Karpas-422 (cell line): ENCODE measurements at places on chromosomes 6 and 20. TPM values are rescaled to one million over a fixed set of nuclear protein-coding genes. Genes with fewer than 3 reads are reported as not detected.

- H3K4me1 ChIP-seq, result no peaks in the 10 kb centered on the region
- no peak overlapping the region for H3K27ac ChIP-seq
- no peaks in the 10 kb centered on the region for H3K36me3 ChIP-seq
- no peak for DNase-seq
- H3K4me3 ChIP-seq, result no peak overlapping the region
These were observed 7.5 kb downstream of the BEND6 start for GRCh38 chr6:56962441-56962840.

DNA sequence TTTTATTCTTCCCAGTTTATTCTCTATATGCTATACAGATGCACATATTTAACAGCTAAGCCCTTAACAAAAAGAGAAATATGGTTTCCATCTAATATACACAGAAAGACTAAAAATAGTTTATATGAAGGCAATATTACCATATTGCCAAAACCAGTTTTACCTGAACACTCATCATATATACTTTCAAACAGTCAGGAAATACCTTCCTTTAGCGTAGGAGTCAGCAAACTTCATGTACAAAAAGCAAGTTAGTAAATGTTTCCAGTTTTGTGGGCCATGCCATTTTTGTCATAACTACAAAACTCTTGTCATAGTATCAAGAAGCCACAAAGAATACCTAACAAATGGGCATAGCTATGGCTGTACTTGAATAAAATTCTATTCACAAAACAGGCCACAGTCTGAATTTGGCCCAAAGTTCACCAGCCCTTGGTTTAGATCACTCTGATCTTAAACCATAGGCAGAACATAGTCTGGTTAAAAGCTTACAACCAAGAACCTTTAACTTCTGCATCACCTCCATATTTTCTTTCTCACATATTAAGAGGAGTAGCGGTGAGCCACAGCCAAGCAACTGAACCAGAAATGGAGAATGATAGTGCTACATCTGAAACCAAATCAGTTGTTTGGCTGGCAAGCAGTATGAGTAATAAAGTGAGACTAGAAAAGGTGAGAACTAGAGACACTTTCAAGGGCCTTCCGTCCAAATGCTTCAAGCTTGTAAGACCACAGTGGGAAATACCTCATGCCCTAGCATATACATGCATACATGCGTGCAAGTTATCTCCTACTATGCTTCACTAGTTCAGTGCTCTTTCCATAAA is 116.6 kb downstream of the PTPRK start:
- no peak overlapping the region for H3K4me3 ChIP-seq
- DNase-seq, result no peak
- H3K36me3 ChIP-seq, result no peaks in the 10 kb centered on the region
- no peaks in the 10 kb centered on the region for H3K27me3 ChIP-seq
- H3K27ac ChIP-seq, result no peak overlapping the region

DNA sequence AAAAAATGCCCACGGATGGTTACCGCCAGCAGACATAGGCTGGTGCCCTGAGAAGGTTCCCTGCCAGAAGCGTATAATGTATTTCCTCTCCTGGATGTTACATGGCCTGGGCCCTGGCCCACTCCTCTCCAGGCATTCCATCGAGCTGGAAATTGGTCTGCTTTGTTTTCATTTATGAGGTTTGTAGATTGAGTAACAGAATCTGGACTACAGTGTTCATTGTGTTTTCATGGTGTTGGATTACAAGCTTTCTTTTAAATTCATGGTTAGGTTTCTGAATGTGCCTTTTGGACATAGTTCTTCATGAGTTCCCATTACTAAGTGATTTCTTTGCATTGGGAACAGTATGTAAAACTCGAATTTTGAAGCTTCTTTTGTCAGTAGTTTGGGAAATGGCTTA is 6.4 kb downstream of the TIAM2 start:
- no peaks in the 10 kb centered on the region for H3K27me3 ChIP-seq
- H3K27ac ChIP-seq, result no peak overlapping the region
- no peak overlapping the region for H3K4me3 ChIP-seq

- H3K27me3 ChIP-seq, result no peaks in the 10 kb centered on the region
- H3K4me3 ChIP-seq, result peak overlapping the region; percentile 46; the same call in 1 of the 2 replicates
- H3K27ac ChIP-seq, result peak overlapping the region; percentile 93
- H3K36me3 ChIP-seq, result no peaks in the 10 kb centered on the region
- H3K4me1 ChIP-seq, result peaks cover 51% of the 10 kb centered on the region
These were observed 27.3 kb upstream of the BHLHE23 start for GRCh38 chr20:63033794-63034709.

DNA sequence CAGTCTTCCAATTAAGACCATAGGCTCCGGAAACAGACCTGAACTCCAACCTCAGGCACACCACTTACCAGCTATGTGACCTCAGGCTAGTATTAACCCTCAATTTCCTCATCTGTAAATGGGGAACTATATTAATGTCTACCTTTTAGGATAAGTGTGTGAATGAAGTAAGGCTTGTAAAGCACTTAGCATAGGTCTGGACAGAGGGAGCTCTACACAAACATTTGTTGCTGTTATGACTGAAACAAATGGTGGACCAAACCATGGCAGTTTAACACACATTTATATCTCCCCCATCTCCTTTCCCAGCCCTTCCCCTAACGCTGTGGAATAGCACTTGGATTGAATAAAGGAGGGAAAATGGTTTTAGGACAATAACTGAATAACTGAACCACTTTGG is 48.7 kb downstream of the TSHZ2 start:
- no peak for DNase-seq
- no peaks in the 10 kb centered on the region for H3K36me3 ChIP-seq
- no peaks in the 10 kb centered on the region for H3K4me1 ChIP-seq
- no peak overlapping the region for H3K4me3 ChIP-seq

DNA sequence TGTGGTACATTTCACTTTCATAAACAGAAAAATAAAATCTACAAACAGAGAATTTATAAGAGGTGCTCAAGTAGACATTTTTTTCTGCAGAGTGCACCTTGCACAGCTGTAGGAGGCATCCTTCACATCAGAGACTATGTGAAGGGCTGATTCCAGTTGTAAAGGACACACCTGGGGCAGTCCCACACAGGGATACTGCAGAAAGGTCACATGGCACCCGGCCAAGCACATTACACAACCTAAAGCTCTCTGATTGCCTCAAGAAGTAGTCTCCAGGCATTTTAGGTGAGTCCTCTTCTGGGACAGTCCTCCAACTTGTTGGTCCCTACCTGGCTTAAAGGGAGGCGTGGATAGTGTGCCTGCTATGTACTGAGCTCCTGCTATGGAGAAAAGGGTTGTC is 502.9 kb upstream of the NOX3 start:
- no peak overlapping the region for H3K27ac ChIP-seq
- no peaks in the 10 kb centered on the region for H3K36me3 ChIP-seq
- no peaks in the 10 kb centered on the region for H3K4me1 ChIP-seq
- H3K27me3 ChIP-seq, result 0 out of 2 replicates have a peak, but pooled peaks cover 2% of the 10 kb centered on the region

DNA sequence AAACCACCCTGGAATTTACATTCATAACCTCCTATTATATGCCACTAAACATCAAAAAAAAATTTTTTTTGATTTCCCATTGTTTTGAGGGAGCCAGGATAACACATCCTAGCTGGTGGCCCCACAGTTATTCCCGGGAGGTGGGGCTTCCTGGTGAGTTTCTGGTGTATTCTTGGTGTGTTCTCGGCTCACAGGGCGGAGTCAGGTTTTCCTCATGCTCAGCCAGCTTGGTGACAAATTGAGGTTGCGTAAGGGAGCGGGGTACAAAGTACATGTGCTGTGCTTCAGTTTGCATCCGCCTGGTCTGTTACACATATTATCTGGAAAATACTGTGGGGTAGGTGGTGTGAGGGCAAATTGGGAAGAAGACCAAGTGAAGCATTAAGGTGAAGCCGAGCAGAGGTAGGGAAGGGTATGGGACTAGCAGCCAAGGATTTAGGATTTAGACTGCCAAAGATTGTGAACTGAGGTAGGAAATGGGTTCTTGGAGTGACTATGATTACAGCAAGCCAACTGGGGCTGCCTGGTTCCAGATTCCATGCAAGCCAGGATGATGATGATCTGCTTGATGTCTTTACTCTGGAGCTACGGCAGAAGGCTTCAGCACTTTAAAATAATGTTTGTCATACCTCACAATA is 46.2 kb upstream of the EEF1A1 start:
- no peaks in the 10 kb centered on the region for H3K4me1 ChIP-seq
- H3K27ac ChIP-seq, result no peak overlapping the region
- H3K27me3 ChIP-seq, result no peaks in the 10 kb centered on the region
- DNase-seq, result peak; percentile 1
- H3K36me3 ChIP-seq, result no peaks in the 10 kb centered on the region

GRCh38 chr6:139846538-139847456 is 472.3 kb upstream of the CITED2 start:
- no peaks in the 10 kb centered on the region for H3K27me3 ChIP-seq
- H3K36me3 ChIP-seq, result no peaks in the 10 kb centered on the region
- no peak overlapping the region for H3K27ac ChIP-seq
- no peak overlapping the region for H3K4me3 ChIP-seq

- H3K36me3 ChIP-seq, result no peaks in the 10 kb centered on the region
- H3K27me3 ChIP-seq, result peaks cover 2% of the 10 kb centered on the region; the same call in 1 of the 2 replicates
- no peak overlapping the region for H3K27ac ChIP-seq
- peaks cover 42% of the 10 kb centered on the region for H3K4me1 ChIP-seq
- peak overlapping the region; percentile 70 for H3K4me3 ChIP-seq
These were observed 497 bp downstream of the ACSS1 start for GRCh38 chr20:25057234-25058050.

DNA sequence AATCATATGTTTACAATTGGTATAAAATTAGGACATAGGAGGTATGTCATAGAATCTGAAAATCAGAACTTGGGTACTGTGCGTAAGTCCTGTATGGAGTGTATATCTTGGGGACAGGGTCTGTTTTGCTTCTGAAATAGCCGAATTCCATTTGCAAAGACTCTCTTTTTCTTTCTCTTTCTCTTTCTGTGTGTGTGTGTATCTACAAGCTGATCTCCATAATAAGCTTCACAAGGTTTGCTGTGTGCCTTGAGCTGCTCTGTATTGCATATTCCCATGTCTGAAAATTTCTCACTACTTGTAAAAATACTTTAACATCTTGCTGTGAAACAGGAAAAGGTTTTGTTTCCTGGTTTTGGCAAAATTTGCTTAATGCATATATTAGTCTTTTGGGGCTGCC is 29.5 kb downstream of the STX11 start:
- no peak overlapping the region for H3K27ac ChIP-seq
- H3K27me3 ChIP-seq, result no peaks in the 10 kb centered on the region
- H3K36me3 ChIP-seq, result no peaks in the 10 kb centered on the region
- DNase-seq, result no peak
- H3K4me1 ChIP-seq, result peaks cover 7% of the 10 kb centered on the region
- no peak overlapping the region for H3K4me3 ChIP-seq

DNA sequence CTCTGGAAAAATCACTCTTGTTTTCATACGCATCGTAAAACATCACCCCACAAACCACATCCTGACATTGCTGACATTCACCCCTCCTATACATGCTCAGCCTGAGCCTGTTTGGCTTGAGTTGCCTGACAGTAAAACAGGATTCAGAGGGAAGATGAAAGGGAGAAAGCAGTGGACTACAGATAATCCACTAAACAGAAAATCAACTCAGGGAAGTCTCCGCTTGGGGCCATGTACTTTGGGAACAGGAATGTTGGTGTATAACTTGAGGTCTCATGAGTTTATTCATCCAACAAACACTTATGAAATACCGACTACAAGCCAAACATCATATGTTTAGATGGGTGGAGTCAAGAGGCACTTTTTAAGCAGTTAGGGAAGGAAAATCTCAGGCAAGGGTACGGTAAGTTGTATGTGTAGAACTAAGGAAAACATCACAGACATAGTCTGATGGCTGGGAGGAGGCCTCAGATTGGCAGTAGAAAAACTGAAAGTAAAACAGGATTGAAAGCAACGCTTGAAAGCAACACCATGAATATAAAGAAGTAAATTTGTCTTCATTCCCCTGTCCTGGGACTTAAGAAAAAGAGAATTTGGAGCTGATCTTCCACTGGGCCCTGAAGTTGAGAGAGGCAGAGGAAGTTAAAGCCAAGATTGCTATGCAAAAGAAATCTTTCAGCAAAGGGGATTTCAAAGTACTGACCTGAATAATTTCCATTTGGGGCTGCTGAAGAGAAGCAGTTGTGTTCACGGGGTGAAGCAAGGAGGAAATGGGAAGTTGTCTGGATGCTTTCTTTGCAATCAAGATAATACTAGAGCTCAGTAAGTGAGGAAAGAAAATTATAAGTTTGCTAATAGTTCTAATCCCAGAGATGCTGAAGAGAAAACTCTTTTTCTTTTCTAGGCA is 28.8 kb downstream of the PDE7B start:
- H3K27me3 ChIP-seq, result no peaks in the 10 kb centered on the region
- H3K36me3 ChIP-seq, result no peaks in the 10 kb centered on the region
- no peak for DNase-seq

DNA sequence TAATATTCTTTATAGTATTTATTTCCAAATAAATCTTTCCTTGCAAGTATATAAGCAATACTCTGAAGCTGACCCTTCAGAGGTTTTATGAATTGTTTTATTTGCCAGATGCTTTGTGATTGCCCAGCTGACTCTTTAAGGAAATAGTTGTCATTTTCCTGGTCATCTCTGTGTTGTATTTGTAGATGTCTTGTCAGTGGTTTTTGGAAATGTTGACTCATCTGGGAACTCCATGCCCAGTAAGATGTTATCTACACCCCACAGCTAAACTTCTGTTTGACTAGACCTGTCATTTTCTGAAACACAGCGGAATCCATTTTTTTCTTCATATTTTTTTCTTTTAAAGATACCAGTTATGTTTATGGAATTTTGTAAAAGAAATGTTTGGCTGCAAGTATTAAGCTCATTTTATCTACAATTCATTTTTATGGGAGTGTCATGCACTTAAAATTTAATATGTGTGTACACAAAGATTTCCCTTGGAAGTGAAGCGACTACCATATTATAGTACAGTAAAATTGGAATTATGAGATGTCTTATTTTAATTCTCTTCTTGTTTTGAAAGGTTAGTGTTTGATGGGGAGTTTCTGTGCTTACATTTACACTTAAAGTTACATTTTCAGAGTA is 491.0 kb downstream of the NKAIN2 start:
- H3K27ac ChIP-seq, result no peak overlapping the region
- no peaks in the 10 kb centered on the region for H3K4me1 ChIP-seq

DNA sequence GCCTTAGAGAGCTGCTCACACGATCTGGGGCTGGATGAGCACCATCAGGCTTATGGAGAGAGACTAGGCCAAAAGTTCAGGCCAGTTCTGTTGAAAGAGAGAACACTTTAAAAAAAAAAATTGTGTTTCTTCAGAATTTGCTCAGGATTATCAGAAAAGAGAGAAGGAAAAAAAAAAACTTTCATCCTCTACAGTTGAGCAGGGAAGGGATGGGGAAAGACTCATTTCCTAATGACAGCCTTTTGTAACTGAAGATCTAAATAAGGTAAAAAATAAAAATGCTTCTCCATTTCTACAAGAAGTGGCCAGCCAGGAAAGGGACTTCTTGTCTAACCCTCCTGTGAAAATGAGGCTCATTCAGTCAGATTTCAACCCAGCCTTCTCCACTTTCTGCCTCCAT is 134.8 kb downstream of the LY86 start:
- H3K36me3 ChIP-seq, result no peaks in the 10 kb centered on the region
- no peak overlapping the region for H3K27ac ChIP-seq
- H3K4me1 ChIP-seq, result no peaks in the 10 kb centered on the region
- no peaks in the 10 kb centered on the region for H3K27me3 ChIP-seq
- no peak for DNase-seq

The MAFB gene
- not detected in 2 replicates for total RNA-seq

The KIF25 gene
- total RNA-seq, result not detected in 2 replicates

The PROKR2 gene
- total RNA-seq, result not detected in 2 replicates

The ZNF343 gene
- total RNA-seq, result 9.1 and 13.5 TPM in 2 replicates

The TNFAIP3 gene
- total RNA-seq, result 0.72 and 0.75 TPM in 2 replicates

The BNIP5 gene
- total RNA-seq, result not detected in 2 replicates

The ESF1 gene
- 12.2 and 16.9 TPM in 2 replicates for total RNA-seq

The CD24 gene
- total RNA-seq, result 604 and 1,213 TPM in 2 replicates

The EYS gene
- total RNA-seq, result not detected in 2 replicates

The VSTM2L gene
- 0.14 TPM in 1 of 2 replicates, not detected in the other for total RNA-seq
